Activated naive CD8-positive, alpha-beta T cell treated with anti-CD3 and anti-CD28 coated beads for 36 hours (primary cell): ENCODE measurements at places on chromosomes 7 and 10. TPM values are rescaled to one million over a fixed set of nuclear protein-coding genes. Genes with fewer than 3 reads are reported as not detected.

DNA sequence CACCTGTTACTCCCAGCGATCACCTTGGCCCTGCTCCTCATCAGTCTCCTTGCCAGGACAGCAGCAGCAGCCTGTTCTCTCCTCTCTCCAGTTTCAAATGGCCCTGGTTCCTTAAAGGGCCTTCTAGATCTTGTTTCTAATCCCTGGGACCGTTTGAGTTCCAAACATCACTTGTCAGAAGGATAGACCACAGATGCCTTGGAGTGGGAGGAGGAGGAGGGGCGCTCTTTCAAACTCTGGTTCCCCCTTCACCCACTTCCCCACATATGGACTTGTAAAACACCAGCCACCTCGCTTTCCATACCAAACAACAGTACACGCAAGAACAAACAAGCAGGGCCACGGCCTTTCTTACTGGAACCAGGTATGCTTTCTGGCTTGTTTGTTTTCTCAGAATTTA lies 104.8 kb downstream of the PLXNA4 start:
- DNase-seq: no peak
- no peak overlapping the region for H3K27ac ChIP-seq
- no peaks in the 10 kb centered on the region for H3K27me3 ChIP-seq
- peaks cover 24% of the 10 kb centered on the region for H3K4me1 ChIP-seq
- no peak overlapping the region for H3K4me3 ChIP-seq

The MMD2 gene
- not detected for total RNA-seq

DNA sequence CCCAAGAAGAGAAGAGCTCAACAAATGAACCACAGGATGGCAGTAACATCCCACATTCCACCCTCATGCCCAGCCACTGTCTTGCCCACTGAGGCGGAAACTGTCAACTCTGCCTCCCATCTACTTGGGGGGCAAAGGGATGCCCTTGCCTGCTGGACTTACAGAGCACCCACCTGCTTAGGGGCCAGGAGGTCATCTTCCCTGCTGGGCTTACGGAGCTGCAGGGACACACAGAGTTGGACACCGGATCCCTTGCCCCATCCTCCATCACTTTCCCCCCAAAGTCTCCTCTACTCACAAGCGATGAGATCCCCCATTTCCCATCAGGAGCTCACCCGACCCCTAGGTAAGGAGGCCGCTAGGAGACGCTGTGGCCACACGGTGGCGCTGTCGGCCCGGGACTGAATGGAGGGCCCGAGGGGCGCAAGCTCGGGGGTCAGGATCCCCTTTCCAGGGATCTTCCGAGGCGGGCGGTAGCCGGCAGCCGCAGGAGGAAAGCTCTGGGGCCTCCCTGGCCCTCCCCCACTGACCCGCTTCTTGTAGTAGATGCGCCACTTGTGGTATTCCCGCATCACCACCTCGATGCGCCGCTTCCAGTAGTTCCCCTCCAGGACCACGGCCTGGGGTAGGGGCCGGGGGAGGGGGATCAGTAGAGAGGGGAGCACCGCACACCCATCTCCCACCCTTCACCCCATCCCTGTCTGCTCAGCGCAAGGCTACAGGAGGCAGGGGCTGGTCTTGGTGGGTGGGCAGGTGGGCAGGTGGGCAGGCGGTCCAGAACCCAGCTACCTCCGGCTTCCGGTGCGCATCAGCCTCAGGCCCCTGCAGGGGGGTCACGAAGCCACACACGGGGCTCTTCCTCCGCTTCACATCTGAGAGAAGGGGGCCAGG lies 17.3 kb downstream of the MLXIPL start:
- H3K4me1 ChIP-seq: no peaks in the 10 kb centered on the region
- no peaks in the 10 kb centered on the region for H3K36me3 ChIP-seq
- no peak overlapping the region for H3K27ac ChIP-seq
- DNase-seq: peak; percentile 70

- no peak overlapping the region for H3K4me3 ChIP-seq
- H3K36me3 ChIP-seq: no peaks in the 10 kb centered on the region
- no peak overlapping the region for H3K27ac ChIP-seq
- no peaks in the 10 kb centered on the region for H3K4me1 ChIP-seq
- no peak for DNase-seq
Observed at GRCh38 chr10:71241830-71242621, 29.7 kb downstream of the UNC5B start.

DNA sequence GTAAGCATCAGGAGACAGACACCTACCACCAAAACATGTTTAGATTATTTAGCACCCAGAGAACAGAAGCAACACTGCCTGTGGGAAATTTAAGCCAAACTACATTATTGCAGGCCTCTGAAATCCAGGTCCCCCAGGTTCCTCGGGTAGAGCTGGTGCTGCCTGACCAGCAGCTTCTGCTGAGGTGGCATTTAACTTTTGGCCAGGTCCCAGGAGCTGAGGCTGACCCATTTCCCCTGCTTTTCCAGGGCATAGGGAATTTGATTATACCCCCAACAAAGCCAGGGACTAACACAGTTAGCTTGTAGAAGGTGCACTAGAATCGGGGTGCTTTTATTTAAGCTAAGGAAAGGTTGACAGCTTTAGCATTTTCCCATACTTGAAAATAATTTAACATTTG lies 4.7 kb downstream of the LRRC4 start:
- H3K27ac ChIP-seq: no peak overlapping the region
- H3K36me3 ChIP-seq: peaks cover 20% of the 10 kb centered on the region
- peaks cover 6% of the 10 kb centered on the region for H3K4me1 ChIP-seq
- H3K4me3 ChIP-seq: no peak overlapping the region

- no peak overlapping the region for H3K4me3 ChIP-seq
- H3K27ac ChIP-seq: no peak overlapping the region
- no peaks in the 10 kb centered on the region for H3K4me1 ChIP-seq
- H3K36me3 ChIP-seq: no peaks in the 10 kb centered on the region
- no peaks in the 10 kb centered on the region for H3K27me3 ChIP-seq
Observed at GRCh38 chr10:76201962-76202361, 770.5 kb downstream of the LRMDA start.

DNA sequence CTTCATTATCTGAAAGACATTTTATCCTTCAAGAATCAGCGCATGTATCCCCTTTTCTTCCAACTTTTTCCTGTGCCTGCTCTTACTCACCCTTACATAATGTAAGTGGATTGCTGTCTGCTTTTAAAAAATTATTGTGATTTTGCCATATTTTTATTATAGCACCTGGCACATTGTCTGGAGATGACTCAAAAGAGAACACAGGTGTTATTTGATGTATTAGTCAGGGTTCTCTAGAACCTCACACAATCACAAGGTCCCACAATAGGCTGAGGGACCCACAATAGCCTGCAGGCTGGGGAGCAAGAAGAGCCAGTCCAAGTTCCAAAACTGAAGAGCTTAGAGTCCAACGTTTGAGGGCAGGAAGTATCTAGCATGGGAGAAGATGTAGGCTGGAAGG lies 390.0 kb downstream of the EXOC4 start:
- H3K27ac ChIP-seq: no peak overlapping the region
- H3K27me3 ChIP-seq: no peaks in the 10 kb centered on the region
- DNase-seq: no peak
- H3K4me1 ChIP-seq: no peaks in the 10 kb centered on the region
- H3K4me3 ChIP-seq: no peak overlapping the region

DNA sequence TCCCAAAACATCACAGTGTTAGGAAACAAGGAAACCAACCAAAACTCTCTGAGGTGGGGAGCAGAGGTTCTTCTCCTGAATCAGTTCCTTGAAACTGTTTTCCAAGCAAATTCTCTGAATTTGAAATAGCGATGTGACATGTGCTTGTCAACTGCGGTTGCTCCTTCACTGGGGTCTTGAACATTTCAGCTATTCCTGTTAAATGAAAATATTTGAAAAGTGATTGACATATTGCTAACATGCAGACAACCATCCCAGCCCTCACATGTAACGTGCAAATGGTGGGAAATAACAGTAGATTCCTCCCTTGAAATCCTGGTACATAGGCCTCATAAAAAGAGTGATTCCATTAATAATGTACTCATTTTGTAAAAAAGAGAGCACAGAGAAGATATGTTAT lies 15.9 kb downstream of the MKI67 start:
- H3K4me3 ChIP-seq: no peak overlapping the region
- no peak for DNase-seq
- H3K27ac ChIP-seq: no peak overlapping the region
- no peaks in the 10 kb centered on the region for H3K4me1 ChIP-seq
- H3K36me3 ChIP-seq: peaks cover 48% of the 10 kb centered on the region

- DNase-seq: no peak
- H3K4me3 ChIP-seq: no peak overlapping the region
- peaks cover 42% of the 10 kb centered on the region for H3K27me3 ChIP-seq
- no peaks in the 10 kb centered on the region for H3K36me3 ChIP-seq
Observed at GRCh38 chr10:101261702-101262101, 32.4 kb upstream of the LBX1 start.

DNA sequence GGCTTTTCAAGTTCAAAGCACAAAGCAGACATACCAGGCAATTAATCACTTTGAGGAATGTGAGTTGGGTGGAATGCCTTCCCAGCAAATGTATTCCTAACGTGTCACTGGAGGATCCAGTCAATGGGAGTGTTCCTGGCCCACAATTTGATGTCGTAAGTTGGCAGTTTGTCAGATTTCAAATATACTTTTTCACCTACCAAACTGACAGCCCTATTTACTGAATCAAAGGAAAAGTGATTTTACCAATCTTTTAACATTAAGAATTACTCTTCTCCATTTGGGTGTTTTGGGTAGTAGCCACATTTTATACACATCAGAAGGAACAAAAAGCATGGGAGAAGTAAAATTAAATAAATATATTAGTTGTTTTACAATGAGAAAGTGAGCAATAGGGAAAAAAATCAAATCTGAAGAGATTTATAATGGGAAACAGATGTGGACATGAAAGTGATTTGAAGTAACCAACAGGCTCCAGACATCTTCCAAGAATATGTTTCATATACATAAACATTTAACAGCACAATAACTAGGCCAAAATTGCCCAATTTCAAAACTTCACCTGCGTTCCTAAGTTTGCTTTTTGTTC lies 222.9 kb downstream of the MTERF1 start:
- H3K4me3 ChIP-seq: no peak overlapping the region
- H3K4me1 ChIP-seq: peaks cover 2% of the 10 kb centered on the region
- DNase-seq: no peak
- no peaks in the 10 kb centered on the region for H3K36me3 ChIP-seq
- no peak overlapping the region for H3K27ac ChIP-seq
- no peaks in the 10 kb centered on the region for H3K27me3 ChIP-seq

The OPN4 gene
- total RNA-seq: not detected

The ANKRD2 gene
- not detected for total RNA-seq

The ZNF804B gene
- not detected for total RNA-seq

- H3K27ac ChIP-seq: no peak overlapping the region
- H3K36me3 ChIP-seq: peaks cover 7% of the 10 kb centered on the region
- peaks cover 6% of the 10 kb centered on the region for H3K27me3 ChIP-seq
Observed at GRCh38 chr10:92241158-92241500, 49.7 kb downstream of the CPEB3 start.

DNA sequence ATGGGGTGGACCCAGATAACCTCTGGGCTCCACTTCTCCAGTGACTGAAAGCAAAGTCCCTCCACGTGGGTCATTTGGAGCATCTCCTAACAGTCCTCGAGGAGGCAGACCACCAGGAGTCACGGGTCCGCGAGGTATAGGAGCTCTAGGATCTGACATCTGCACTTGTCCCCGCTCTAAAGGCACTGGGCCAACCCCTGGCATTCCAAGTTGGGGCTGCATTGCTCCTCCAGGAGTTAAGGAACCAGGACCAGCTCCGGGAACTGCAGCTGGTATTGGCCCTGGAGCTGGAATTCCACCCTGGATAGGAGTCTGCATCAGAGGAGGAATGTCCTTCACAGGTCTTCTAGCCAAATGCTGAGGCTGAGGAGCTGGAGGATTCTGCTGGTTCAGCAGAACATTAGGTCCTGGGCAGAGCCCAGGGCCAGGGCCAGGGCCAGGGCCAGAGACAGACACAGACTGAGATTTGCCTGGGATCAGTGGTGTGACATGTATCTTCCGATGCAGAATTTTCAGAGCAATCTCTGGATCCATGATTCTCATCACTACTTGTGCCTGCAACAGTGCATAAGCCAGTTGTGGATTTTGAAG lies 827 bp downstream of the CSTF2T start:
- H3K4me1 ChIP-seq: peaks cover 39% of the 10 kb centered on the region
- peaks cover 38% of the 10 kb centered on the region for H3K36me3 ChIP-seq
- H3K27ac ChIP-seq: peak overlapping the region; percentile 100
- no peak for DNase-seq
- peak overlapping the region; percentile 99 for H3K4me3 ChIP-seq

GRCh38 chr7:112137141-112138101 lies 68.8 kb downstream of the DOCK4 start:
- no peaks in the 10 kb centered on the region for H3K27me3 ChIP-seq
- no peaks in the 10 kb centered on the region for H3K4me1 ChIP-seq
- no peak overlapping the region for H3K27ac ChIP-seq

DNA sequence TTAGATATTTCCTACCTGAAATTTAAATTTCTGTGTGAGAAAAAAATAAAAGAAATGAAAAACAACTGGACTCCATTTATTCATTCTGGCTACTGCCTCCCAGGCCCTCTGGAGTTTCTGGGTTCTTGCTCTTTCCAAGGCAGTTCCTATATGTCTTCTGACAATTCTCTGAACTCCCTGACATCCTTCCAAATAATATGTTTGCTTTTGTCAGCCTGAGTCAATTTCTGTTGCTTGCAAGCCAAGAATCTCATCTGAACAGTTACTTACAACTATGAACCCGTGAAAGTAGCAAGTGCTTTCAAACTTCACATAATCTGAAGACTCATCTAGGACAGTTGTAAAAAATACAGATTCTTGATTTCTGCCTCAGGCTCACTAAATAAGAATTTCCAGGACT lies 216.7 kb upstream of the NPVF start:
- H3K27ac ChIP-seq: no peak overlapping the region
- no peak overlapping the region for H3K4me3 ChIP-seq
- DNase-seq: no peak
- no peaks in the 10 kb centered on the region for H3K4me1 ChIP-seq
- peaks cover 10% of the 10 kb centered on the region for H3K36me3 ChIP-seq

DNA sequence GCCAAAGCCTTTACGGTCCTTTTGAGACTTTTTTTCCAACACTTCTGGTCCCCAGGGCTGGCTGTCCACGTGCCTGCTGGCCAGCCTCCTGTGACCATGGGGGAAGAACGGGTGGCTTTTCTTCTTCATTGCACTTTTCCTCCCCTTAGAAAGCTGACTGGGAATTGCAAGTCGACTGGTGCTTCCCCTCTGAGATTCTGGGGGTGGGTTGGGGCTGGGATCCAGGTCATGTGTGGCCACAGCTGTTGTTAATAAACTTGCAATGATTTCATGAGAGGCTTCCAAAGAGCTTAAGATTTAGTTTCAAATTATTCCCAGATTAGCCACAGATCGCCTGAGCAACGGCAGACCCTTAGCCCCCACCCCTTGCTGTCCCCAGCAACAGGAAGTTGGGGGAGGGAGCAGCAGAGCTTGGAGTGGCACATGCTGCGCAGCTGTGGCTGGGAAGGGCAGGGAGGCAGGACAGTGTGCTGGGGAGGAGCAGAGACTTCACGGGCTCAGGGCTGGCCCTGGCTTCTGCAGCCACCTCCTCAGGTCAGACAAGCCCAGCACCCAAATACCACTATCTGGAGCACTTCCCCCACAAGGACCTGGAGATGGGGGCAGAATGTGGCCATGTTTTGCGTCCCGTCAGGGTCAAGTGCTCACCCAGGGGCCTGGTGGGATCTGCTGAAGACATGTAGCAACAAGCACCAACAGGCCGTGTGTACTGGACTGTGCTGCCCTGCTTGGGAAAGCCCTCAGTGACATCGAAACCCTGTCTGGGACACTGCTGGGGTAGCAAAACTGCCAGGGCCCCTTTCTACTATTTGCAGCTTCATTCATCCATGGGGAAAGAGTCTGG lies 147.1 kb downstream of the RNF216 start:
- H3K4me1 ChIP-seq: peaks cover 44% of the 10 kb centered on the region
- peaks cover 28% of the 10 kb centered on the region for H3K36me3 ChIP-seq
- no peak overlapping the region for H3K27ac ChIP-seq
- H3K4me3 ChIP-seq: no peak overlapping the region

The HOXA5 gene
- not detected for total RNA-seq

The LLCFC1 gene
- total RNA-seq: not detected
